ENCODE measurements at places on chromosomes 2 and 18.

GRCh38 chr2:25976983-25977741, 5.1 kb downstream of the KIF3C start:
- DNase-seq = no peak

DNA sequence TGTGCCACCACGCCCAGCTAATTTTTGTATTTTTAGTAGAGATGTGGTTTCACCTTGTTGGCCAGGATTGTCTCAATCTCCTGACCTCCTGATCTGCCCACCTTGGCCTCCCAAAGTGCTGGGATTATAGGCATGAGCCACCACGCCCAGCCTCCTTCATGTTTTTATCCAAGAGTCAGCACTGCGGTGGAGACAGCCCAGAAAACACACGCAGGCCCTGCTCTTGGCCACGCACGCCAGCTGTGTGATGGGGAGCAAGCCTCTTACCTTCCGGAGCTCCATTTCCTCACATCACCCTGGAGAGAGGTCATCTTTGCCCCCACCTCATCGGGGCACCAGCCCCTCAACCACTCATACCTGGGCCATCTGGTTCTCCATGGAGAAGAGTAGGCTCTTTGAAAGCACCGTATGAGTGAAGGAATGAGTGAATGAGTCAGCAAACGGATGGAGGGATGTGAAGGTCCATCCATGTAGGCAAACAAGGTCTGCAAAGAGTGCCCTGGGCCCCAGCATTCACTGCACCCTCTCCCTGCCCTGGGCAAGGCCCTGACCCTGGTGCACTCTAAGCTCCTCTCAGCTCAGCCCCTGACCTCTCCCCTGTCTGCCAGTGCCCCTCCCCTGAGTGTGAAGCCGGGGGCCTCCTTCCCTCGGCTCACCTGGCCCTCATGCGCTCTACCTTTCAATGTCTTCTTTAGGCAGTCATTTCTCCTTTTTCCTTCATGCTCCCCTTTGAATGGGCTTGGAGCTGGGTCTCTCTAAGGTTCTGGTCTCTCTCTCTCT, 7.4 kb downstream of the GYPC start:
- no peak for DNase-seq

- no peak for DNase-seq
These were observed 154.5 kb downstream of the CLIP4 start for GRCh38 chr2:29269765-29270109.

DNA sequence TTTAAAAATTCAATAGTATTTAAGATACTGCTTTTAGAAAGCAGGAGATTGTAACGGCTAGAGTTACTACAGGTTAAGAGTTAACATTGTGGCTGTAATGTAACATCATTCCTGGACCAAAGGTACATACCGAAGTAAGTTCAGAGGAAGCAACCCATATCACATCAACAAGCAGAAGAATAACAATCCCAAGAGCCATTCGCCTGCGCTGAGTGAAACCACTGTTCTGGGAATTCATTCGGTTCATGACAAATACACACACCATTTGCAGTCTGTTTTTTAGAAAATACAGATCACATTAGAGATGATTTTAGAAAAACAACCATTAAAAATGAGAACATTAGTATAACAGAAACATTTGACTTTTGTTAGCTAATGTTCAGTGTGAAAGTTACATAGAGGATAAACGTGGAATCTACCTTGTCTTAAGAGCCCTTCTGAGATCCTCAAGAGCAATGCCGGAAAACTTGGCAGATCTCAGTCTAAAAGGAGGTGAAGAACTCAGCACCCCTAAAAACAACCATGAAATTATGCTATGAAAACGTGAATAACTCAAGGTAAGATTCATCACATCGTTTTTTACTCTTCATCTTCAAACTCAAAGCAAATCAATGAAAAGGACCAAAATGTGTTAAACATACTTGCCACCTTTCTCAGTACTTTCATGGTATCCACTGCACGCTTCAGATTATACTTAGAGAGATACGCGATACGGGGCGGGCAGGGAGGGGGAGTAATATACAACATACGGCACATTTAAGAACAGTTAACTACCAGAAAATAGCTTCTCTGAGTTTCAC, 1.2 kb downstream of the SLC35F5 start:
- no peak for DNase-seq

DNA sequence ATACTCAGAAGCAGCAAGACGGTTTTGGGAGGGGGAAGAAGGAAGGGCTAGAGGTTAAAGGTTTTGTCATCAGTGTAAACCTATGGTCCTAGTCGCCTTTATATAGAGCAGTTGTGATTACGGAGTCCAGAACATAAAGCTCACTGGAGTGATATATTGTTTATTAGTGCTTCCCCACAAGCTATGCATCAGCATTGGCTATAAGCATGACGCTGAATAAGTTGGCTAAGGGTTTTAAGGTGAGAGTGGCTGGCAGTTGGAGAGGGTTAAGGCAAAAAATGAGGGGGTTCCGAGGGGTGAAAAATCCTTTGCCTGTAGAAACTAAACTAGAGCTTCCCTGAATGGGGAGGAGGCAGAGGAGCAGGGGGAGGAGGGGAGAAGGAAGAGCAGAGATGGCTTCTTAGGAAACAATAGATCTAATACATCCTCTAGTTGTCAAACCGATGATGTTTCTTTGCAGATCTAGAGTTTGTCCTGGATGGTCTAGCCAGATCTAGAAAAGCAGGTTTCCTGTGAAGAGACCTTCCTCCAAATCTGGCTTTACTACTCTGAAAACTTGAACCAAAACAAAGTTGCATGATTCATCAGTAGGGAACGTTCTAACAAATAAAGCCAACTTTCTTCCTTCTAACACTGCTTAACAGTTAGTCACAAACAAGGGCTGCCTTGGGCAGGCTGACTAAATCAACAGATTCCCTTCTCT, 2.5 kb downstream of the KLF7 start:
- DNase-seq = no peak

- DNase-seq = no peak
These were observed 814.0 kb upstream of the ID2 start for GRCh38 chr2:7867867-7868266.

DNA sequence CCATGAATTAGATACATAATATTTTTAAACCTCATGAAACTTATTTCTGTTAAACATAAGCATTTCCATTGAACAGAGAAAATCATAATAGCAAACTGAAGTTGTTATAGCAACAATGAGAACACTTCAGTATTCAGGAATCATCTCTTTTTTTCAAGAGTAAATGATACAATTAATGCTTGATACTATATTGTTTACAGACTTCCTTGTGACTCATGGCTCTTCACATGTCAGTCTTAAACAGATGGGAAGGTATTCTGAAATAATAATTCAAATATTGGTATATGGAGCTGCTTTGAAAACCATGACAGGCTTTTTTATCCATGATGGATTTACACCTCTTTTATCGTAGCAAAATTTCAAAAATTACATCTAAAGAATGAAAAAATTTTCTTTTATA, 226.5 kb upstream of the RBMS1 start:
- DNase-seq = no peak

DNA sequence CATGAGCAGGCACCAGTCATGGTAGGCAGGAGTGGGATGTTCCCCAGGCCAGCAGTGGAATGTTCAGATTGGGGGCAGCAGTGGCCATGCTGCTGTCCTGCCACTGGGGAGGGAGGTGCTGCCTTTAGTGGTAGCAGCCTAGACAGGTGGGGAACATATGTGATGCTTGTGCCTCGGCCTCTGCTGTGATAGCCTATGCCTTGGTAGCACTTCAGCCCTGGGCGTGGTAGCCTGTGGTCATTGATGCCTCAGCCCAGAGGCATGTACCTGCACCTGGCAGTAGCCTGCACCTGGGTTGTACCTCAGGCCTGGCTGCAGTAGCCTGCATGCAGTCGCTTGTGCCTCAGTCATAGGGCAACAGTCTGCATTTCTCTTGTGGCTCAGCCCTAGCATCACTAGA, 7.1 kb downstream of the RFTN2 start:
- DNase-seq = no peak

GRCh38 chr2:185471441-185471840, 267.2 kb upstream of the FSIP2 start:
- no peak for DNase-seq

- no peak for DNase-seq
These were observed 38.3 kb upstream of the SESTD1 start for GRCh38 chr2:179302764-179303571.

DNA sequence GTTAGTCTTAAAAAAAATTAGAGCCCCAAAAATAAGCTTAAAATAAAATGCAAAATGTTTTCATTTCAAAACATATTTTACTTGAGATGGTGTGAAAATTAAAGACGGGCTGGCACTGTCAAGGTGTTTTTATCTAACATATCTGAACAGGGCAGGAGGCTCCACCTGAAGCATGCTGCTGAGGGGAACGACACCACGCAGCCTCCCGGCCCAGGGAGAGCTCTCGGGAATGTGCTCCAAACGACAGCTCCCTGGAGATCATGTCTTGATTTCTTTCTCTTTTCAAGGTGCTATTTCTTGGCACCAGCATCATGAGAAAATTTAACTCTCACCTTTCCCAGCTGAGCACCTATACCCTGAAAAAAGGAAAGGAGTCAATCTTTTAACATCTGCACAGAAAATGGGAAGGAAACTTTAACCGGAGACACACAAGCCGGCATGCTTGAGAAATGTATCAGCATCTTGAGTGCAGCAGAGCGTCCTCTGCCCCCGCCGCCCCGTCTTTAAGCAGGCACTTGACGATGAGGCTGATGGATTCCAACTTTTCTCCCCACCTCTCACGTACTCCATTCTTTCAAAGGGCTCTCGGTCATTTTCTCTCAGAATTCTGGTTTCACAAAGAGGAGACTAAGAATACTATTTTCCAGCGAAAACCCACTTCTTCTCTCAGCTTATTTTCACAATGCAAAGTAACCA, 56.6 kb downstream of the EIPR1 start:
- DNase-seq = no peak

- DNase-seq = peak; percentile 44
These were observed 44.3 kb downstream of the SERTAD2 start for GRCh38 chr2:64609227-64609941.

DNA sequence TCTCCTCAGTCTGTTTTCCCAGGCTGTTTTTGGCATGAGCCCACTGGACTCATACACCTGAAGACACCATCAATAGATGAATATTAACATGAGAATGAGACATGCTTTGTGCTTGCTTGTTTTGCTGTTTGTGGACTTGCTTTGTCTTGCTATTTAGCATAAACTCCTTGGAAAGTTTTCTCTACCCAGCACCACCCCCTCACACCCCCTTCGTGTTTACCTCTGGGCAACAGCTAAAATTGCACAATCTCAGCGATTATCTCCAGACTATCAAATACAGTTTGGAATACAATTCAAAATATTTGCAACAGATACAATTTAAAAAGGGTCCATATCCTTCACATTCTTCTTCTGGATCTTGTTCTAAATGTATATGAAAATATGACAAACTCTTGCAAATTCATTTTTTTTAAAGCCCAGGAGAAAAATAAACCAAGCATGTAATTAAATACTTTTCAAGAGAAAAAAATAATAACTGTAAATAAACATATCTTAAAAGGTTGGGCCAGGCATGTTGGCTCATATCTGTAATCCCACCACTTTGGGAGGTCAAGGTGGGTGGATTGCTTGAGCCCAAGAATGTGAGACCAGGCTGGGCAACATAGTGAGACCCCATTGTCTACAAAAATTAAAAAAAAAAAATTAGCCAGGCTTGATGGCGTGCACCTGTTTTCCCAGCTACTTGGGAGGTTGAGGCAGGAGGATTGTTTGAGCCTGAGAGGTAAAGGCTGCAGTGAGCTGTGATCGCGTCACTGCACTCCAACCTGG, 32.3 kb upstream of the PMAIP1 start:
- no peak for DNase-seq

GRCh38 chr2:218471982-218472381, 53.1 kb downstream of the VIL1 start:
- DNase-seq = no peak

- no peak for DNase-seq
These were observed 140.2 kb upstream of the SKOR2 start for GRCh38 chr18:47391665-47392064.

DNA sequence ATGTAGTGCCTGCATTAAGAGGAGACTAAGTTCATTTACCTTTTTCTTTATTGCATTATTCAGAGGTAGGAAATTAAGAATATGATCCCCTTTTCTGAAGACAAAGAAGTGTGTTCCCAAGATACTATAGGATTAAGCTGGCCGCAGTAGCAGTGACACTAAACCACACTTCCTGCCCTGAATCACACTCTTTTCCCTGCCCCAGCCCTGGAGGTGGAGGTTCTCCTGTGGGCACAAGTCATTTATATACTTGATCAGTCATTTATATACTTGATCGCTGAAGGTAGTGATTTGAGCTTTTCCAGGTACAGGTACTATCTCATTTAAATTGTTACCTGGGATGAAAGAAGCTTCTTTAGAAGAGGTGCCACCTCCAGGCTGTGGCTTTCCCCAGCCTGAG, 78.6 kb downstream of the ARMC9 start:
- DNase-seq = no peak

DNA sequence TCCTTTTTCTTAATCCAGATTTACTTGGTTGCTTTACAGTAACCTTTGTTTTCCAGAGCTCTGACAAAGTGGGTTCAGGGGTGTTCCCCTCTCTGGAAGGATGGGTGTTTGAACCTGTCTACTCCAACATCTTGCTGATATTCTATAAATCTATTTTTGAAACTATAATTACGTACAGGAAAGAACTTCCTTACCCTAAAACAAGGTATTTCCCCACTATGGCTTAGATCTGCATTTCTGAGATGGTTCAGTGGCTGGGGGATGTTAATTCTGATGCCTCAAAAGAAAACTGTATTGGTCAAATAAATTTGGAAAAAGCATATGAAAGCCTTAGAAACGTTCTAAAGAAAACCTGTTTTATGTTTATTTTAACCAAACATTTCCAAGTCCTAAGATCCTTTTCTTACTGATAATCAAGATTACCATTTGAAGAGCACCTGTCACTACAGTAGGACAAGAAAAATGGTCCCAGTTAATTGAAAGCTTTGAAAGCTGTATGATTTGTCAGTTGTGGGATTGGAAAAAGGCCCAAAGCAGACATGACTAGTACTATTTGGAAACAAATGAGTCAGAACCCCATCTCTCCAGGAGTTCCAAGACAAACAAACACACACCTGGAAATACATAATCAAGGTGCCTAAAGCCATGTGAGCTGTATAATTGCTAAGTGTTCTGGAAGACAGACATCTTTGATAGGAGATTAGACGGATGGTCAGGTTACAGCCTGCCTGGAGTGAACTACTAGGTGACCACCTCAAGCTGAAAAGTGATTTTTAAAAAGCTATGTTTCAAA, 57.5 kb downstream of the KDM3A start:
- no peak for DNase-seq

DNA sequence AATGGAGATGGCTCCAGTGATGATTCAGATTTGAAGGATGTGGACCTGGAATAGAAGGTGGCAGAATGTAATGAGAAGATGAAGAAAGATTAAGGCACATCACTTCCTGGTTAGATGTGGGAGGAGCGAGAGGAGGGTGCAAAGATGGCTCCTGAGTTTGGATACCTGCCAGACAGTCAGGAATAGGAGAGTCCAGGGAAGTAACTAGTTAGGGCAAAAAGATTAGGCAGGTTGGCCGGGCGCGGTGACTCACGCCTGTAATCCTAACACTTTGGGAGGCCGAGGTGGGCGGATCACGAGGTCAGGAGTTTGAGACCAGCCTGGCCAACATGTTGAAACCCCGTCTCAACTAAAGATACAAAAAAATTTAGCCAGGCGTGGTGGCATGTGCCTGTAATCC, 5.6 kb downstream of the C2orf74 start:
- no peak for DNase-seq

Data from activated gamma-delta T cell treated with anti-CD3 and anti-CD28 coated beads, Interleukin-2, amount 50 U/mL, for 16 hours (primary cell).